ENCODE measurements at places on chromosomes 3 and 15. TPM values are rescaled to one million over a fixed set of nuclear protein-coding genes. Genes with fewer than 3 reads are reported as not detected.

- H3K4me3 ChIP-seq, result peak within 1 kb of the TSS; percentile 49
- H3K4me1 ChIP-seq, result peaks cover 20% of the 10 kb centered on the region
- no peak within 1 kb of the TSS for H3K27ac ChIP-seq
- peaks cover 8% of the 10 kb centered on the region for H3K36me3 ChIP-seq
- no peak for DNase-seq
- peaks cover 57% of the 10 kb centered on the region for H3K27me3 ChIP-seq
Measured at GRCh38 chr3:184229394-184230080, at the start of gene VWA5B2. VWA5B2 (plus strand) TSS chr3:184229585; CDS start chr3:184230529, 944 bp downstream.

DNA sequence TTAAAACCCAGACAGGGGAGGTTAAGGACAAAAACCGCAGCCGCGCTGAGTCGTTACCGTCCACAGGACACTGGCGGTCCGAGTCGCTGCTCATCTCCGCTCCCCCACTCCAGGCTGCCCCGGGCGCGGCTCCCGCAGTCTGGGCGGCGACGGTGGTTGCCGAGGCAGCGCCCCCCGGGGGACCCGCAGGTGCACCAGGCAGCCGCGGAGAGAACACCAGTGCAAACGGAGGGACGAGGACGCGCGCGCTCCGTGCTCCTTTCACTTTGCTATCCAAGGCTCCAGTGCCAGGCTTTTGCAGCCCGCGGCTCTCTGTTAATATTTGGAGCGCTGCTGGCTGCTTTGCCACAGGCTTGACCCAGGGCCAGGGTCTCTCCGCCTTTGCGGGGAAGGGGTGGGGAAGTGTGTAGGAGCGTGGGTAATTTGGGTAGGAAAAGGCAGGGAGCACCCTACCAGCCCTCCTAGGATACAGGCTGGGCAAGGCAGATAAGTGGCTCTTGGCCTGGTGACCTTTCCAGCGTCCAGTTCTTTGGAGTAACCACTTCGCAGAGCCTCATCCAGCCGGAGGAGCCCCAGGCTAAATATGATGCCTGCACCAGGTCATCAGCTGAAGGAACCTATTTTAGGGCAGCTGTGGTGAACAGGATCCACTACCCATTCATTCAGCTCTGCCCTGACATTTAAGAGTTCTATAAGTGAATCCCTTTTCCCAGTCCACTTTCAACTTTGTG is at the start of gene GADL1:
TSS of gene GADL1 (minus strand) at position 141 of the 731 bp plus-strand sequence. CDS start at position 94, 47 bp downstream.
- H3K27ac ChIP-seq, result no peak within 1 kb of the TSS
- DNase-seq, result peak; percentile 74
- H3K4me3 ChIP-seq, result peak within 1 kb of the TSS; percentile 30
- no peaks in the 10 kb centered on the region for H3K36me3 ChIP-seq
- H3K4me1 ChIP-seq, result peaks cover 7% of the 10 kb centered on the region

GRCh38 chr3:108475220-108475782 is 35.1 kb downstream of the MYH15 start:
- no peak for DNase-seq
- H3K4me3 ChIP-seq, result no peak overlapping the region
- H3K27ac ChIP-seq, result no peak overlapping the region
- H3K27me3 ChIP-seq, result no peaks in the 10 kb centered on the region

DNA sequence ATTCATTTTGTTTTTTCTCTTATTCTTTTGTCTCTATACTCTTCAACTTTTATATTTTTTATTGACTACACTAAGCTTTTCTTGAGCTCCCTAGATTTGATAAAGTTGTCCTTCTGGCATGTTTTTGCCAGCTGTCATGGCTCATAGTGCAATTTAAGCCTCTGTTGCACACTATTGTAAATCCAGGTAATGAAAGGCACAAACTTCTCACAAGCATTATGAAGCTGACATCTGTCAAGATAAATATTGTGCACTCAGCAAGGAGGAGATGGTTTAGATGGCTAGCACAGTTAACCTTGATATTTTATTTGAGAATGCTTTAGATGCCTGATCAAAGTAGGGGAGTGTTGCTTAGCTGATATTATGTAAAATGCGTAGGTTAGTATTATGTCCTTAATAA is 1280.9 kb downstream of the NSUN3 start:
- H3K36me3 ChIP-seq, result no peaks in the 10 kb centered on the region
- H3K4me1 ChIP-seq, result no peaks in the 10 kb centered on the region
- no peak overlapping the region for H3K27ac ChIP-seq

GRCh38 chr3:197706658-197707057 is 30.0 kb downstream of the RUBCN start:
- no peaks in the 10 kb centered on the region for H3K27me3 ChIP-seq
- H3K36me3 ChIP-seq, result no peaks in the 10 kb centered on the region
- no peak for DNase-seq
- H3K27ac ChIP-seq, result no peak overlapping the region
- no peak overlapping the region for H3K4me3 ChIP-seq

- H3K27ac ChIP-seq, result no peak overlapping the region
- DNase-seq, result no peak
- no peaks in the 10 kb centered on the region for H3K4me1 ChIP-seq
- H3K27me3 ChIP-seq, result no peaks in the 10 kb centered on the region
Measured at GRCh38 chr3:152230370-152230769, 38.4 kb upstream of the MBNL1 start.

DNA sequence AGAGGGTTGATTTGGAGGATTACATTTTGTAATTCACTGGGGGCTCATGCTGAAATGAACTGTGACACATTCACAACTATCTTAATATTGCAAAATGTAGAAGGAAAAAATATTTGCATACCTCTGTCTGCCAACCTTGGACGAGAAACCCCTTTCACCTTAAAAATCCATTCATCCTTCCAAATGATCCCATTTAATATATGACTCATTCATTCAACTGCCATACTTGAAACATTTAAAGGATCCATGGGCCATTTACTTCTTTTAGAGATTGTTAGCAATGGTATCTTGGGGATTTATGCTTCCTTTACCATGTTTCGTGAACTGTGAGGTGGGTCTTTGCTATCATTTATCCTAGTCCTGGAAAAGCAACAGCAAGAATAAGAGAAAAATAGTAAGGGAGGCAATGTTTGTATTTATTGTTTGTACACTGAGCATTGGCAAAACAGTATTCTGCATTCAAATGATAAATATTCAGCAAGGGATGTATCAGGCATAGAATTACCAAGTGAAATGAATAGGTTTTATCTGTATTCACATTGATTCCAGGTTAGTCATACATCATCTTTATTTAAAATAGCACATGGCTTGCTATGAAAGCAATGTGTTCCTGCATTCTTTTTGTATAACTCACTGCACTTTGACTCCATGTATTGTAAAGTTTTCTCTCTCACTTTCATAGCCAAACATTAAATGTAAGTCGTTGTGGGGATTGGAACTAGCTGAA is 378.1 kb downstream of the NSUN3 start:
- H3K4me3 ChIP-seq, result no peak overlapping the region
- no peaks in the 10 kb centered on the region for H3K27me3 ChIP-seq
- DNase-seq, result no peak
- no peak overlapping the region for H3K27ac ChIP-seq
- H3K36me3 ChIP-seq, result no peaks in the 10 kb centered on the region

GRCh38 chr15:51499379-51499976 is 123.1 kb downstream of the DMXL2 start:
- H3K4me3 ChIP-seq, result no peak overlapping the region
- H3K4me1 ChIP-seq, result no peaks in the 10 kb centered on the region
- DNase-seq, result no peak
- no peaks in the 10 kb centered on the region for H3K36me3 ChIP-seq
- H3K27me3 ChIP-seq, result no peaks in the 10 kb centered on the region

Gene CATSPER2
- 1.2 TPM for total RNA-seq

Gene DAZL
- total RNA-seq, result 3.4 TPM

Gene GADL1
- 0.30 TPM for total RNA-seq
